ENCODE measurements at places on chromosomes 7 and 10.

- no peak for DNase-seq
These were observed at the start of gene CPA4 for GRCh38 chr7:130292682-130293257. TSS of gene CPA4 (plus strand) at chr7:130293161. CDS start at chr7:130293181, 20 bp downstream.

DNA sequence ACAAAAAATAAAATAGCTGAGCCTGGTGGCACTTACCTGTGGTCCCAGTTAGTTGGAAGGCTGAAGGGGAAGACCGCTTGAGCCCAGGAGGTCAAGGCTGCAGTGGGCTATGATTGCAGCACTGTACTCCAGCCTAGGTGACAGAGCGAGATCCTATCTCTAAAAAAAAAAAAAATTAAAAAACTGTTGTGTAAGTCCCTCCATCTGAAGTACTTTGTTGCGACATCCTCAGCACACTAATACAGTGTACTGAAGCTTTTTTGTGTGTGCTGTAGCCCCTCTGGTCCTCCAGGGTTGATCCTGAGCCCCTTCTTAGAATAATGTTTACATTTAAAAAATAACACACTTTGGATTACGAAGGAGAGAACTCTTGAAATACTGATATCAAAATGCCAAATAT, 71.3 kb downstream of the PFKFB3 start:
- no peak for DNase-seq

DNA sequence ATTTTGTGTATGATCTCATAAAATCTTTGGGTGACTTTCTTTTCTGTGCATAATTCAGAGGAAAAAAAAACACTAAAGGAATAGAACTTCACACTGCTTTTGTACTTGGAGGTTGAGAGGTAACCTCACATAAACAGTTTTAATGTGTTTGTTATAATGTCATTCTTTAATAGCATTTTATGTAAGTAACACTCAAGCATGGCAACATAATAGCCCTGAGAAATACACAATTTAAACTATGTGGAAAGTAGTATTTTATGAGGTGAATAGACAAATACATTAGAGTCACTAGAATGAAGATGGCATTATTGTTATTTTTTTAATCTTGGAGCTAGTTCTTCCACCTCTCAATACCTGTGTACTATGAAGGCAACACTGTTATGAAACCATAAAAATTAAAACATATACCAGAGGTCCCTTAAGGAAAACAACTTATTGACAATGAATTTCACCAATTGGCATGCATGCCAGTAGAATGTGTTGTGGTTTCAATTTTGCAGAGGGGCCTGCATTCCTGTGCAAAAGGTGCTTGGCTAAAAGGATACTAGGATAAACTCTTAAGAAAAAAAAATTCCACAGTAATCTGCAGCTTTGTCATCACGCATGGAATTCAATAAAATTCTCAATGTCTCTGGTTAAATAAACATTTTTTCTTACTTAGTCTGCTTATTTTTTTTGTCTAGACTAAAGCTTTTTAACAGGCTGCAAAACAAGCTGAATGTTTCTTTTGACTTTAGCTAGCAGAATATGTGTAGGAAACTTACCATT, 102.5 kb downstream of the CD36 start:
- no peak for DNase-seq

DNA sequence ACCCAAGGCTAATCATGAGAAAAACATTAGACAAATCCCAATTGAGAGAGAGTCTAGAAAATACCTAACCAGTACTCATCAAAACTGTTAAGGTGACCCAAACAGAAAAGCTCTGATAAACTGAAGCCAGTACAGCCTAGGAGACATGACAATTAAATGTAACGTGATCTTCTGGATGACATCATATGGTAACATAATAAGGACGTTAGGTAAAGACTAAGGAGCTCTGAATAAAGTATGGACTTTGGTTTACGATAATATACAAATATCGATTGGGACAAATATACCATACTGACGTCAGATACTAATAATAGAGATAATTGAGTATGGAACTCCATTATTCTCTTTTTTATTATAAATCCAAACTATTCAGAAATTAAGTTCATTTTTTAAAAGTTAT, 561.1 kb upstream of the STEAP1 start:
- no peak for DNase-seq

DNA sequence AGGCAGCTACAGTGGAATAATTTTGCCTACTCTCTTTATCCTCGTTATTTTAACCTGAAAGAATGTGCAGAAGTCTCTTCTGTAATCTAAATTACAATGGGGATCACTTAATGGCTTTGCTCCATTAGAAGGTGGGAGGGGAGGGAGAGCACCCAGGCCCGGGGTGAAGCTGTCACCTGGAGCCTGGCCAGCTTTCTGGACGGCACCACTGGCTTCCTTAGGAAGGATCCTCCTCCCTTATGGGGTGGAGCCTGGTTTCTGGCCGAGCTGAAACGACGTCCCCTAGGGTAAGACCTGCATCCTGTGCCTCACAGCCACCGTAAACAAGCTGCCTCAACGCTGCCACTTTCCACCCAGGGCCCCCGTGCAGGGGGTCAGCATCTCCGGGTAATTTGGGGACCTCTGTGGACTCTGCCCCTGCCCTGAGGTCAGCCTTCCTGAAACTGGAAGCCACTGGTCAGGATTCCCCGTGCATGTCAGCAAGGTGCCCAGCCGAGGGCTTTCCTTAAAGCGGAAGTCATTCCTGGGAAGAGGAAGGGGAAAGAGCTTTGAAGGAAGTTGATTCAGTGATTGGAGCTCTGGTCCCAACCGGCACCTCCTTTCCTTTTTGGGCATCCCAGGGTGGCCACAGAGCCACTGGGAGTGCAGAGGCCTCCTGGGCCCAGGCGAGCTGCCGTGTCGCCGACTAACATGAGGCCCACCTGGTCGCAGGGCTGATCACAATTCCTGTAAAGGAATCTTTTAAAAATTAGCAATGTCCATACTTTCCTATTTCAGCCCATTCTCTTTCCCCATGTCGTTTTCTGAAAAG, 569.1 kb downstream of the DNAJB6 start:
- no peak for DNase-seq

DNA sequence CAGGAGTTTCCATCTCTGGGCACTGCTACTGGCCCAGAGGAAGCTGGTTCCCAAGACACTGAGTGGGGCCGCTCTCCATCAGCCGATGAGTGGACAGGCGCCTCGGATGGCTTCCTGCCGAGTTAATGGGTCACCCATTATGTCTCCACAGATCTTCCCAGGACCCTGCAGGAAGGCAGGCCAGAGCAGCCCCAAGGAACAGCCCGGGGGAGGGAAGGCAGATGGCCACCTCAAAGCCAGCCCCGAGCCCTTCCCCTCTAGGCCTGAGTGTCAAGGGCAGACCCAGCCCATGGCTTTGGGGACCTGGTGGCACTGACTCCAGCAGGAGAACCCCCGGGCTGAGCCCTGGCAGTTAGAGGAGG, 3.4 kb upstream of the LFNG start:
- no peak for DNase-seq

DNA sequence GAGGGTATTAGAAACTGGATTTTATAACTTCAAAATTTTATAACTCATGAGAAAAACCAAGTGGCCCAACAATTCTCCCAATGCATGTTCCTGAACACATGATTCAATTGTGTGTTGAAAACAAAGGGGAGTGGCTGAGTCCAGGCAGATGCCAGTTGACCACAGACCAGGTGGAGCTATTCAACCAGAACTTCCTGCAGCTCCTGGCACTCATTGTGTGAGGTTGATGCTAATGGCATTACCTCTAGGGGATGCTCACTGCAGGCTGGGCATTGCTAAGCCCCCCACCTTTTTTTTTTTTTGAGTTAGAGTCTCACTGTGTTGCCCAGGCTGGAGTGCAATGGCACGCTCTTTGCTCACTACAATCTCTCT, 20.3 kb downstream of the MYOF start:
- no peak for DNase-seq

- no peak for DNase-seq
These were observed 23.3 kb downstream of the AVL9 start for GRCh38 chr7:32518534-32519140.

GRCh38 chr7:105748701-105749100, 127.7 kb downstream of the ATXN7L1 start:
- DNase-seq: no peak

GRCh38 chr7:18302097-18302496, 193.5 kb upstream of the HDAC9 start:
- no peak for DNase-seq

GRCh38 chr7:44158873-44159631, 17.9 kb upstream of the MYL7 start:
- no peak for DNase-seq

DNA sequence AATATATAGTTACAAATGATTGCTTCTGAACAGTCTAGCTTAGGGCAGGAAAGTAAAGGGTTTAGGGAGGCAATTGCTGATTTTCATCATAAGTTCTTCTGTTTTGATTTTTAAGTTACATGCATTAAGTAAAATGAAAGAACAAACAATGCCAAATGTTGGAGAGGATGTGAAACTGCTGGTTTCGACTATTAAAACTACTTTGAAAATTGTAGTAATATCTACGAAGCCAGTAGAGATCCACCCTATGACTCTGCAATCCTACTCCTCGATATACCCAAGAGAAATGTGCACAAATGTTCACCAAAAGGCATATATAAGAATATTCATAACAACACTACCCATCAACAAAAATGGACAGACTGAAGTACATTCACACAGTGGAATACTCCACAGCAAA, 24.3 kb downstream of the PDZD8 start:
- no peak for DNase-seq

GRCh38 chr7:121945066-121945465, 72.1 kb downstream of the PTPRZ1 start:
- DNase-seq: no peak

DNA sequence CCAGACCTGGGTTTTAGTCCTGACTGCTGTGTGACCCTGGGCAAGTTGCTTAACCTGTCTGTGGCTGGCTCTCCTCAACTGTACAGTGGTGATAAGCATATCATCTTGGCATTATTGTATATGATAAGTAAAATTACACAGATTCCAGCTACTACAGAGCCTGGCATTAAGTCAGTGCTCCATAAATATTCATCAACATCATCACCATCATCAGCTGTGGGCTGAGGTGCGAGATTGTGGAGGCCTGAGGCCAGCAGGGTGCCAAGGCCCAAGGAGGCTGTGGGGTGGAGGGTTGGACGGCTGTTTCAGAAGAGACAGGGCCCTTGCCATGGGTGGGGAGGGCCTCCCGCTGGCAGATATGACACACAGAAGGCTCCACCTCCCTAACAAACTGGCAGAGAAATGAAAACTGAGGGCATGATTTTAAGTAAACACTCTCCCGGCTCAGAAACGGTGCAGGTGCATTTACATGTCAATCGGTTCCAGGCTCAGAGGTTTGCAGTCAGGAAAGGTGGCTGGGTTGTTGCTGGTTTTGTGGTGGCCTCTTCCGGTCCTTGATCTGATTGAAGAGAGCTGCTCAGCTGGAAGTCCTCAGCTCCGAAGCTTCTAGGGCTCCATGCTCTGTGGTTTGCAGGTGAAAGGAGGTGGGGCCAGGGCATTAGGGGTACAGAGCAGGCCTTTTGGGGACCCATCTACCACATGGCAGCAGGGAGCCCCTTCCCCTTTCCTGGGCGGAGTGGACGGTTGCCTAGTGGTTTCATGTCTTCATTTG, 10.2 kb downstream of the CRYGN start:
- no peak for DNase-seq

DNA sequence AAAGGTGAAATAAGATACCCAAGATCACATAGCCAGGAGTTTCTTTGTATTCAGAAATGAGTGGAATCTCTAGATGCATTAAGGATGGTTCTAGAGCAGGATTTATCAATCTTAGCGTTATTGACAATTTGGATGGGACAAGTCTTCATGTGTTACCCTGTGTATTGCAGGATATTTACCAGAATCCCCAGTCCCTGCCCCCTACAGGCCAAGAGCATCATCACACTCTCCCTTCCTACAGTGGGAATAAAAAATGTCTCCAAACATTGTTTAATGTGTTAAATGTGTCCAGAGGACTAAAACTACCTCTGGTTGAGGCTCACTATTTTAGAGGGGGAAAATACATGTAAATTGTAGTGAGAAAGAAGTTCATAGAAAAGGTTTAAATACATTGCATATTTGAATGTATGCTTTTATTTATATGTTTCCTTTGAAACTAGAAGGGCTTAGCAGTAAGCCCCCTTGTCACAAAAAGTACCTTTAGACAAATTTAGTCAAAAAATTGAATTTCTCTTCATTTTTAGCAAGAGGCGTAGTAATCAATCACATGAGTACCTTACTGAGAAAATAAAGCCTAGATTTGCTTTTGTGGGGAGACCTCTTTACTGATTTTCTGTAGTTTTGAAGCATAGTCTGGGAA, 141.2 kb downstream of the MLLT10 start:
- DNase-seq: no peak

- DNase-seq: no peak
These were observed 3.6 kb upstream of the GPR146 start for GRCh38 chr7:1040790-1041189.

GRCh38 chr7:100803398-100804161, 23.7 kb downstream of the EPHB4 start:
- no peak for DNase-seq

- DNase-seq: no peak
These were observed 87.7 kb upstream of the EGR2 start for GRCh38 chr10:62903828-62904227.

DNA sequence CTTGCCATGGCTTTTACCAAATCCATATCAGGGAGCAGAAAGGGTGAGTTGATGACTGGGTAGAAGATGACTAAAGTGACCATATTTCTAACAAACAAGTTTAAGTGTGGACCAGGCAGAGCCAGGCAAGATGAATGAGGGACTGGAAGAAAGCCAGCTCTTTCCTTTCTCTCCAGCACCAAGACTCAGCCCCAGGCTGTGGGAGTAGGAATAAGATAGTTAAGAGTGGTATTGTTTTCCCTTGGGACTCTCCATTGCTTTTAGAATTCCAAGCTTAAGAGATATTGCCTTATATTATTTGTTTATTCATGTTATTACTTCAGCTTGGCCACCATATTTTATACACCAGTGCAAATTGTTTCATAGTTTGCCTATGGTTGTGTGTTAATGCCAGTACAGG, 28.8 kb upstream of the TSPAN33 start:
- no peak for DNase-seq

All from activated CD4-positive, CD25-positive, alpha-beta regulatory T cell (primary cell).